Stimulated activated CD4-positive, alpha-beta T cell treated with anti-CD3 and anti-CD28 coated beads, Interleukin-2, amount 100 ng/mL, for 4 hours (primary cell): ENCODE measurements at places on chromosomes 5 and 9.
A peak's percentile ranks its signal among the peaks of the same experiment; 100 is the strongest.

GRCh38 chr9:15697446-15697851 lies 144.6 kb downstream of the CCDC171 start:
- no peak for DNase-seq

- no peak for DNase-seq
These were observed 37.8 kb downstream of the FAM78A start for GRCh38 chr9:131238402-131239021.

DNA sequence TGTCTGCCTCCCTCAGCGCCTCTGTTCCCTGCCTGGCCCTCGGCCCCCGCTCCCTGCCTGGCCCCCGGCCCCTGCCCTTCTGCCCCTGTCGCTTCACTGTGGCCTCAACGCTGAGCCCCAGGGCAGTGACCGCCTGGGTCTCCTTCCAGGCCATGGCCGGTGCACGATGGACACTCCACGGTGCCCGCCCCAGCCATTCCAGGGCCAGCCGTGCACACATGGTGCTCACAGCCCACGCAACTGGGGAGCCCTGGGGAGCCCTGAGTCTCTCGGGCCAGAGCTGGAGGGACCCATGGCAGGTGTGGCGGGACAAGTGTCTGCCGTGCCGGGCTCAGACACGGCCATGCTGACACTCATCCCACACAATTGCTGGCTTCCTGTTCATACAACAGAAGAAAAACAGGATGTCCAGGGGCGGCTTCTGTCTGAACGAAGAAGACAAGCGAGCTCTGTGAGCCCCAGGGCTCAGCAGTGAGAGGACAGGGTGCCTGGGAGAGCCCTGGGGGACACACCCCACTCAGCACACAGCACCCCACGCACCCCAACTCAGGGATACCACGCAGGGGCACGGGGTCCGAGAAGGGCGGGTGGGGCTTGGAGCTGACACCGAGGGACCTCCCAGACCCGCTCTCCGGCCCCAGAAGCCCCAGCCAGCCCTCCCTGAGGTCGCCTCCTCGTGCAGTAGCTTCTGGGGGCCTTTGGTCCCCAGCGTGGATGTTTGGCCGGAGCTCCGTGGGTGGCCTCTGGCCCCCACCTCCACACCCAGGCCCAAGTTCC lies 35.7 kb downstream of the EXD3 start:
- DNase-seq, result peak; percentile 10

DNA sequence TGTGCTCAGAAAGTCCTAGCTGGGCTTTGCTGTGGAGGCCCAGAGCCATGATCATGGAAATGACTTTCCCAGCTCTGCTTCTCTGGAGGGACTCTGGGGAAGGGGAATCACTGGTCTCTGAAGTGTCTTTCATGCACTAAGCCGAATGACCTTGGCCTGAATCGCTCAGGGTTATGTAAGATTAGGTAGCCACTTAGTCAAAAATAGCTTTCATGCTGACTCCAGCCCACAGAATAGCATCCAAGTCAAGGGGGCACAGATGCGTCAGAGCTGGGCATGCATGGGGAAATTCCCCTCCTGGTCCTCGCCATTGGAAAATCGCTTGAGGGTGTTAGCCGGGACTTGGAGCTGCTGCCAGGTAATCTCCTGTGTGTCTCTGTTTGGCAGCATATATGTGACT lies 36.1 kb upstream of the PPARGC1B start:
- DNase-seq, result no peak

DNA sequence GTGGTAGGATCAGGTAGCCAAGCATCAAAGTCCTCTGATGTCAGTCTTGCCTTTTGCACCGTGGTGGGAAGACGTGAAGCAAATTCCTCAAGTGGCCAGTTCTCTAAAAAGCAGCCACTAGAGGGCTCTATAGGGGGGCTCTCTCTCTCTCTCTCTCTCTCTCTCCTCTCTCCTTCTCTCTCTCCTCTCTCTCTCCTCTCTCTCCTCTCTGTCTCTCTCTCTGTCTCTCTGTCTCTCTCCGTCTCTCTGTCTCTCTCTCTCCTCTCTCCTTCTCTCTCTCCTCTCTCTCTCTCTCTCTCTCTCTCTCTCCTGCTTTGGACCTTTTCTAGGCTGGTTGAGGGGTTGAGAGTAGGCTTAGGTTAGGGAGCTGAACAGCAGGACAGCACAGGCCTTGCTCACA lies 13.9 kb upstream of the OSMR start:
- no peak for DNase-seq

DNA sequence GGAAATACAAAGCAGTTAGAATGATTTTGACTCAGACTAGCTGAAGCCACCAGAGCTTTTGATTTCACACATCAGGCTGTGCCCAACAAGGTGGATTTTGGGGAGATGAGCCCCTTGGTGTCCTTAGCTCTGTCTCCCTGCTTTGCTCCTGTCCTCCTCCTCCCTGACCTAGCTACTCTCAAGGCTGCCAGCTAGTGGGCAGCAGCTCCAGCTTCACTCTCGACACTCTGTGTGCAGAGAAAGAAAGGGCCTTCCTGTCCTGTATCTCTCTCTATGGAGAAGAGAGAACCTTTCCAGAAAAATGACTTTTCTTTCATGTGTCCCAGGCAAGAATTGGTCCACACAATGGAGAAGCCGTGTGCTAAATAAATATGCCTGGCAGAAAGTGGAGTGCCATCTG lies 446.2 kb downstream of the SEMA5A start:
- DNase-seq, result no peak

DNA sequence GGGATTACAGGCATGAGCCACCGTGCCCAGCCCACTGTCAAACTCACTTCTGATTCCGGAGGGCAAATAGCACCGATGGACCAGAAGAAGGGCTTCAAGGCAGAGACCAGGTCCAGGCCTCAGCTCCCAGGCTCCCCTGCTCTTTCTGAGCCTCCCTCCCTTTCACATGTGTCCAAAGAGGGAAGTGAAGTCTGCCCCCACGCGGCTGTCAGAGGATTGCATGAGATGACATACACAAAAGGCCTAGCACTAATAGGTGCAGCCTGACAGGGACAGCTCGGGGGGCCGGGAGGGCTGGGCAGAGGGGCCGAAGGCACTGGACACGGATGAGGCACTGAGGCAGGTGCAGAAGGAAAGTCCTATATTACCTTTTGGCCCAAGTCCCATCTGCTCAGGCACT lies 16.1 kb downstream of the FBP1 start:
- no peak for DNase-seq

GRCh38 chr5:129771058-129771838 lies 23.4 kb downstream of the MINAR2 start:
- peak; percentile 19 for DNase-seq

- DNase-seq, result peak; percentile 70
These were observed 58.6 kb downstream of the IL6ST start for GRCh38 chr5:55936100-55936693.

- no peak for DNase-seq
These were observed 214.9 kb downstream of the KCTD16 start for GRCh38 chr5:144385597-144385996.

GRCh38 chr9:336039-336438 lies 121.4 kb downstream of the DOCK8 start:
- no peak for DNase-seq

DNA sequence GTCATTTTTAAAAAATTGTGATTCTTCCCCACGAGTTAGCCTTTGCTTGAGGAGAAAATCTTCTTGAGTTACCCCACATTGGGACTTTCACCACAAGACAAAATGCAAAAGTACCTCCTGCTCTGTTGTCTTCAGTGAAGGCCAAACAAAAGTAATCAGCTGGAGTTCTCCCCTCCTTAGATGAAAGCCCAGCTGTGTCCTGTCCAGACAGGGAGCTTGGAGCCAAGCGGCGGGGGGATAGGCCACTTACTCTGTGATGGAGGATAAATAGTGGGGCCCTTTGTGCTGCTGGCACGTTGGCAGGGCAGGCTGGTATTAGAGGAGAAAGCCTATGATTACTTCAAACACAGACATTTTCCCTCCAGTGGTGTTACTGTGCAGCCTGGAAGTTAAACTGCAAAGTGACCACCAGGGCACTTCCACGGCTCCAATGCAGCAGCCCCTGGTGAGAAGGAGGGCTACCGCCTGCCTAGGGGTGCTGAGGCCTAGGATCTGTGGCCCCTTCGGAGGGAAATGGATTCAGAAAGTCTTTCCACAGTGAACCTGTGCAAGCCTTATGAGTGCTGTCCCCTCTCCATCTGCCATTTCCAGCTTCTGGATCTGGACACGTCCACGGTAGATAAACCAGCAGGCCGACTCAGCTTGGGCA lies 155.0 kb downstream of the TMEM167A start:
- no peak for DNase-seq

- DNase-seq, result no peak
These were observed 28.0 kb downstream of the TNIP1 start for GRCh38 chr5:151052836-151053235.

GRCh38 chr5:10625700-10626472 lies 62.0 kb downstream of the ANKRD33B start:
- DNase-seq, result no peak

DNA sequence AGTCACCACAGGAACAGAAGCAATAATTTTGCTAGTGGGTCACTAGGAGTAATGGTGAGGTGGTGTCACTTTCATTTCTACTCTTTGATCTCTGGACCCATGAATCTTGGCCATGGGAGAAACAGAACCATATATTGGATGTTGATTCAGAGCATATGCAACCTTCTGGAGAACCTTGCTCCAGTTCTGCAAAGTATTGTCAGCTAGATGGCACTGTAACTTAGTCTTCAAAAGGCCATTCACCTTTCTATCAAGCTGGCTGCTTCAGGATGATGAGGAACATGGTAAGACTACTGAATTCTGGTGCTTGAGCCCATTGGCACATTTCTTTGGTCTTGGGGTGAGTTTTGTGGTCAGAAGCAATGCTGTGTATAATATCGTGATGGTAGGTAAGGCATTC lies 129.1 kb upstream of the FBN2 start:
- no peak for DNase-seq

DNA sequence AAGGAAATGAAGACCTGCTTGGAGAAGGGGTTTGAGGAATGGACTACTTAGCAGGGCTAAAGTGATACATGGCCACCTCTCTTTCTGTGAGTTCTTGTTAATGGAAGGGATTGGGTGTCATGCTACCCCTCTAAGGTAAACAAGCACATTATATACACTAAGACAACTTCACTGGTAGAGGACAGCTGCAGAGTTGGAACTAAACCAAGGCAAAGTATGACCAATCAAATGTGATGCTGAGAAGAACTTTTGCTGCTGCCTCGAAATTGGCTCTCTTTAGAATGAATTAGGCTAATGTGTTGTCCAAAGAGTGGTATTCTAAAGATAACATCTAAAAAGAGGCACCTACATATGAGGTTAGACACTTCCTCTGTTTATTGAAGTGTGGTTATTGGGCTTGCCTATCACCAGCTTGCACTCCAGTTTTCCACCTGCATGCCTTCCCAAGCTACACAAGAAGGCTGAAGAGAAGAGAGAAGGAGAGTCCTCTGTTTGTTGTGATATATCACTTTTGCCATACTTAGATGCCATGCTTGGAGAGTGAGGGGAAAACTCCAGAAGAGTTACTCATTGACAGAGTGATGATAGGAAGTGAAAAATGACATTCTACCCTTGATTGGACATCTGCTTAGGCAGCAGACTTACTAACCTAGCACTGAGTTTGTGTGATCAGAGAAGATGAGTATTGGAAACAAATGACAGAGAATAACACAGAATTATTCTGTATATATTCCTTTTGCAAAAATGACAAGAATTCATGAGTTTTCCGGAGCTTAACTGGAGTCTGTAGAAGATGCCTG lies 536.1 kb downstream of the ZNF608 start:
- no peak for DNase-seq

GRCh38 chr9:86968258-86968920 lies 21.1 kb upstream of the GAS1 start:
- DNase-seq, result no peak

DNA sequence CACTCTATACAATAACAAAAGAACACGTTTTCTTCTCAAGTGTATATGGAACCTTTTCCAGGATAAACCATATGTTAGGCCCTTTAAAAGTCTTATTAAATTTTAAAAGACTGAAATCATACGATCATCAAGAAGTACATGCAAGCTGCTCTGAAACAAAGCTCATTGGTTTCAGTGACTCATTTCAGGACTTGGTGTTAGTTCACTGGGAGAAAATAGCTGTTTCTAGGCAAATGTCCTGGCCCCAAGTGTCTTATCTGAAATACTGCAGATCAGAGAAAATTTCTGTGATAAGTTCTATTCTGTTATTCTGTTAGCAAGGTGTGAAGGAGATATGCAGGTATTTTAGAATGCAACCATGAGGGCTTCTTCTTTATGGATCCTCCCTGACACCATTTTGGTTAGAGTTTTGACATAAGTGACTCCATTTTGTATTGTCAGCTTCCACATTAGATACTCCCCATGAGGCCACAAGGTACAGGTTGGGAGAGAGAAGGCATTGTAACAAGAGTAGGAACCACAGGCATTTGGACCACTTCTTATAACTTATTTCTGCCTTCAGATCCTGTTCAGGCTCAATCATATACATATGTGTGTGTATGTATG lies 7.5 kb upstream of the CCDC180 start:
- DNase-seq, result no peak

- DNase-seq, result no peak
These were observed 97.6 kb upstream of the GRIN3A start for GRCh38 chr9:101836021-101836420.

DNA sequence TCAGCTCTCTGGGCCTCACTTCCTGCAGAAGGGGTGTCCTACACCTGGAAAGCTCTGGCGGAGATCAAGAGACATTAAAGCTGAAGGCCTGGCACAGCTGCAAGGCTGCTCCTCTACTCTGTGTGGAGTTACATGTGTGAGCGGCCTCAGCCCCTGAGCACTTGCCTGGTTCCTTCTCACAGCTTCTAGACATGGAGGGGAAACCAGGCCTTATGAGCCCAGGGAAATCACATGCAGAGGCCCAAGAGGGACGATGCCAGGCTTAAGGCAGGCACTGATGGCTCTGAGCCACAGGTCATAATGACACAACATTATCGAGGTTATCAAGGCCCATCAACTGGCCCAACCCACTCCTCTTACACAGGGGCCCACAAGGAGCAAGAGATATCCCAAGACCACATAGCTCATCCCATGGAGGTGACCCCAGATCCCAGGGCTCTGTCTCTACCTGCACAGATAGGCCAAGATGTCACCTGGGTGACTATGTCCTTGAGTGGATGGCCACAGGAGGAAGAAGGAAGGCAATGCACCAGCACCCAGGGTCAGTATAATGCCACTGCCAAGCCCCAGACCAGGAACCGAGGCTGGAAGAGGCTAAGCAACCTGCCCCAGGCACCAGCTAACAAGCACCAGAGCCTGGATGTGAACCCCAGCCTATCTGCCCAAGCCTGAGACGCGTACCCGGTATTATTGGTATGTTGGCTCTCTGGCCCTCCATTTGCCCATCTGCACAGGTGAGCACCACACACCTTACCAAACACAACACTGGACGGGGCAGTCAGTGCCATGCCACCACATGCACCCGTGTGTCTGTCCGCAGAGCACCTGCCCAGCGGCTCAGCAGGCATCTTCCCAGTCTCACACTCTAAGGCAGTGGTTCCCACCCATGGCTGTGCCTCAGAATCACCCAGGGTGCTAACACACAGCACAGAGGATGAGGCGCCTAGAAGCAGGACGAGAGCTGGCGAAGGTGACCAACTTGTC lies 143.3 kb downstream of the GABBR2 start:
- no peak for DNase-seq

GRCh38 chr5:106092455-106092854 lies 1578.3 kb downstream of the EFNA5 start:
- no peak for DNase-seq

GRCh38 chr5:15719784-15720183 lies 219.8 kb downstream of the FBXL7 start:
- no peak for DNase-seq

- DNase-seq, result no peak
These were observed 42.8 kb downstream of the SHB start for GRCh38 chr9:38026021-38026809.
